Progenitor cell of endocrine pancreas (in vitro differentiated cells): ENCODE measurements at places on chromosomes 1 and 21. TPM values are rescaled to one million over a fixed set of nuclear protein-coding genes. Genes with fewer than 3 reads are reported as not detected.

GRCh38 chr21:44496564-44497550 lies 41.5 kb downstream of the LRRC3 start:
- H3K27me3 ChIP-seq, result no peaks in the 10 kb centered on the region
- no peak overlapping the region for H3K4me3 ChIP-seq
- DNase-seq, result no peak
- peaks cover 18% of the 10 kb centered on the region for H3K4me1 ChIP-seq

DNA sequence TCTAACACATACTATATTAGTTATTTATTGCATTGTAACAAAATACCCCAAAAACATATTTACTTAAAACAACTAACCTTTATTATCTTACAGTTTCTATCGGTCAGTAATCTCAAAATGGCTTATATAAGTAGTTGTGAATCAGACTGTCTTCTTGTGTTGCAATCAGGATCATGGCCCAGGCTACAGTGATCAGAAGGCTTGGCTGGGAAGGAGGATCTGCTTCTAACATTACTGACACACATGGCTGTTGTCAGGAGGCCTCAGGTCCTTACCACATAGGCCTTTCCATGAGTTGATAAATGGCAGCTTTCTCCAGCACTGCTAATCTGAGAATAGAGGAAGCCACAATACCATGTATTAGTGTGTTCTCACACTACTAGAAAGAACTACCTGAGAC lies 33.7 kb downstream of the CFH start:
- H3K4me3 ChIP-seq, result no peak overlapping the region
- H3K4me1 ChIP-seq, result no peaks in the 10 kb centered on the region
- H3K27ac ChIP-seq, result no peak overlapping the region
- no peaks in the 10 kb centered on the region for H3K27me3 ChIP-seq
- no peak for DNase-seq

DNA sequence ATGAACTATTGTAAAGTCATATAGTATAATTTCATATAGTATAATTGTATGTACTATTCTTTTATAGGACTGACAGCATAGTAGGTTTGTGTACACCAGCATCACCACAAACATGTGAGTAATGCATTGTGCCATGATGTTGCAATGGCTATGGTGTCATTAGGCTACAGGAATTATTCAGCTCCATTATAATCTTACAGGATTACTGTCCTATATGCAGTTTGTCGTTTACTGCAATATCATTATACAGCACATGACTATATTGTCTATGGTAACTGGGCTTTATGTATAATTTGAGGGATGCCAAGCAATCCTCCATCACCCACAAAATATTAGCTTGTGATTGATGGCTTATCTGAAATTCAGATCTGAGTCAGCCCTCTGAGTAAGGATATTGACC lies 54.2 kb upstream of the PBX1 start:
- peaks cover 3% of the 10 kb centered on the region for H3K36me3 ChIP-seq
- H3K4me3 ChIP-seq, result no peak overlapping the region
- no peak overlapping the region for H3K27ac ChIP-seq
- no peak for DNase-seq

DNA sequence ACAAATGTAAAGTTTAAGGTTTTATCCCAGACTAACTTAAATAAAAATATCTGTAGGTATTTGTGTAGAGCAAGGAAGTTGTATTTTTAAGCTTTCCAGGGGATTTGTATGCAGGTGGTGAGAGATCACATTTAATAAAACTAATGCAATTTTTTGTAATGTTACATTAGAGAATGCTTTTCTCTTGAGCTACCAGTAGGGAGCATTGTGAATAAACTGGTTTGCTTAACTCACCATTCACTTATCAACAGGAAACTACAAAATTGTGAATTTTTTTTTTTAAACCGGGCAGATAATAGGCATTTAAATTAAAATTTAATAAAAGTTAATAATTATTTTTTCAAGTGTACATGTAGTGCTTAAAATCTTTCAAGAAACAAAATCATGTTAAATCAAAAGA lies 78.6 kb downstream of the IVNS1ABP start:
- H3K27me3 ChIP-seq, result no peaks in the 10 kb centered on the region
- H3K36me3 ChIP-seq, result peaks cover 24% of the 10 kb centered on the region
- DNase-seq, result no peak
- no peak overlapping the region for H3K4me3 ChIP-seq
- peaks cover 2% of the 10 kb centered on the region for H3K4me1 ChIP-seq

GRCh38 chr1:65401612-65402011 lies 18.9 kb upstream of the LEPR start:
- H3K27me3 ChIP-seq, result no peaks in the 10 kb centered on the region
- H3K4me1 ChIP-seq, result peaks cover 3% of the 10 kb centered on the region
- no peak for DNase-seq
- peaks cover 6% of the 10 kb centered on the region for H3K36me3 ChIP-seq
- H3K27ac ChIP-seq, result no peak overlapping the region

GRCh38 chr1:186858923-186859322 lies 30.2 kb downstream of the PLA2G4A start:
- H3K4me1 ChIP-seq, result no peaks in the 10 kb centered on the region
- DNase-seq, result no peak
- H3K27ac ChIP-seq, result no peak overlapping the region
- no peaks in the 10 kb centered on the region for H3K27me3 ChIP-seq
- no peaks in the 10 kb centered on the region for H3K36me3 ChIP-seq
- no peak overlapping the region for H3K4me3 ChIP-seq

DNA sequence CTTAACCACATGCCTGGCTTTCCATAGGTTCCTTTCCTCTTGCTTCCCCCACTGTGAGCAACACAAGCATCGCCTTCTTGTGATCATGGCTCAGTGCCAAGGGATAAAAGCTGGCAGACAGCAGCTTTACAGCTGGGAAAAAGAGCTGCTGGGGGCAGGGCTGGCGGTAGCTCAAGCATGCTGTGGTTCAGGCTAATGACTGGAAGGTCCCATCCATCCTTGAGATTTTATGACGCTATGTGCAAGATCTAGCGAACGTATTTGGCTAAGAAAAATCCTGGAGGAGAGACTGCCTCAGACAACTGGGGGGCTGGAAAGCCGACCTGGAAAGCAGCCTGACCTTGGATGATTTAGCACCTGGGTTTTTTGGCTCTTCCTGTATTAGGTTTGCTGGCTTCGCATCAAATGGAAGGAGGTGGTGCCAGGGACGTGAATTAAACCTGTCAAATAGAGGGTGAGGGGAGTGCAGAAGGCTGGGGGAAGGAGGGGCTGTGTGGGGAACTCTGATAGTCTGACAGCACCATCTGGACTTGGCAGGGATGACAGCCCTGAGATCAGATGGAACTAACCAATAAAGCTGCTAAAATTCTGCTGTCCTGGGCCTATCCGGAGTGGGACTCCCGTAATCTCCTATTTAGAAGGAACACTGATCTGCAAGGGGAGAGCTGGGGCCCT lies 34.8 kb downstream of the ZMYND12 start:
- H3K36me3 ChIP-seq, result no peaks in the 10 kb centered on the region
- H3K27me3 ChIP-seq, result peaks cover 5% of the 10 kb centered on the region
- H3K27ac ChIP-seq, result no peak overlapping the region
- peaks cover 1% of the 10 kb centered on the region for H3K4me1 ChIP-seq
- H3K4me3 ChIP-seq, result no peak overlapping the region

DNA sequence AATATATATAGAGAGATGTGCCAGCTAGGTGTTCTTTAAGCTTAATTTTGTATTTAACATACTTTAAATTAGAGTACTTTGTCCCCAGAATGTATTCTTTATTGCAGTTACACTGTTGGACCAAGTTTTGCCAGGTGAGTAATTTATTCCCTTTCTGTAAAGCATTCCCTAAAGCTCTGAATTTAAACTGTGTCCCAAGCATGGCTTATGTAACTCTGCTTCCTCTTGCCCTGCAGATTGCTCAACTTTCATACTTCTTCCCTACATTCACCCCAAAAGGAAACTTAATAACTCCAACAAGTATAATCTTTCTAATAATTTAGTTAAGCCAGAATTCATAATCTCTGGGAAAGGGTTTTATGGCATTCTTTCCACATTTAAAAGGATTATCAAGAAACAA lies 5.6 kb downstream of the LYPLAL1 start:
- no peak overlapping the region for H3K27ac ChIP-seq
- H3K36me3 ChIP-seq, result peaks cover 21% of the 10 kb centered on the region
- H3K27me3 ChIP-seq, result no peaks in the 10 kb centered on the region
- DNase-seq, result no peak
- H3K4me3 ChIP-seq, result no peak overlapping the region
- peaks cover 21% of the 10 kb centered on the region for H3K4me1 ChIP-seq

DNA sequence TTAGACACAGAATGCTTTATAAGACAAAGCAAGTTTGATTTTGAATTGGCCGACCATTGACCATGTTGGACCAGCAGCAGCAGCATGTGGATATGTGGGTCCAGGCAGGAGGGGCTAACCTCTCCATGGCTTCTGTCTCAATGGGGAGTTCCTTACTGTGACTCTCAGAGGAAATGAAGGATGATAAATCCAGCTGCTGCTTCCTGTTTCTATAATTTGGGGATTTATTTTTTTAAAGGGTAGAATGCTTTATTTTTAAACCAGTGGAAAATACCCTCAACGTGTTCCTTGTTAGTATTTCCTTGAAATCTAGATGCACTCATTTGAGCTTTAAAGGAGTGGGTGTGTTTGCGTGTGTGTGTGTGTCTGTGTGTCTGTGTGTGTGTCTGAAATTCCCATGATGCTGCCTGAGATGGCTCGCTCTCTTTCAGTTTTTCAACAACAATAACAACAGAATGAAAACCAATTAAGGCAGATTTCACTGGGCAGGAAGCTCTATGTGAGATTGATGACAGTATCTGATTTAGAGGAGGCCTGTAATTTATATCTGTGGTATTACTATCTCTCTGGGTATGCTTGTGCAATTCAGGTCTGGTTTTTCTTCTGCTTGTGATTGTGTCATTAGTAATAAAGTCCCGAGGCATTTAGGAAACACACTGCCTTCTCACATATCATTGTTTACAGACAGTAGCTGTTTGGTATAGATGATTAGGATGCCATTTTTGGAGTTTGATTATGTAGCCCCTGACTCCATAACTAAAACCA lies 86.1 kb upstream of the ZNF326 start:
- no peak overlapping the region for H3K4me3 ChIP-seq
- peak overlapping the region; percentile 23 for H3K27ac ChIP-seq
- DNase-seq, result no peak
- no peaks in the 10 kb centered on the region for H3K36me3 ChIP-seq

GRCh38 chr1:110743397-110743796 lies 68.7 kb upstream of the KCNA3 start:
- no peaks in the 10 kb centered on the region for H3K36me3 ChIP-seq
- DNase-seq, result no peak
- peaks cover 22% of the 10 kb centered on the region for H3K27me3 ChIP-seq
- H3K4me1 ChIP-seq, result no peaks in the 10 kb centered on the region
- no peak overlapping the region for H3K27ac ChIP-seq

- DNase-seq, result peak; percentile 63
- H3K27me3 ChIP-seq, result no peaks in the 10 kb centered on the region
- H3K36me3 ChIP-seq, result no peaks in the 10 kb centered on the region
- peaks cover 2% of the 10 kb centered on the region for H3K4me1 ChIP-seq
Measured at GRCh38 chr1:16082283-16083038, 9.0 kb upstream of the FAM131C start.

VCAM1 gene
- 0.31 TPM in 1 of 2 replicates, not detected in the other for total RNA-seq

TMPRSS15 gene
- not detected in 2 replicates for total RNA-seq

NES gene
- total RNA-seq, result 33.9 and 39.2 TPM in 2 replicates

ANGPTL3 gene
- total RNA-seq, result 0.48 TPM in 1 of 2 replicates, not detected in the other

PIK3CD gene
- total RNA-seq, result 13.7 and 15.7 TPM in 2 replicates

CYP4A11 gene
- not detected in 2 replicates for total RNA-seq

SERINC2 gene
- 58.8 and 65.7 TPM in 2 replicates for total RNA-seq

DNALI1 gene
- total RNA-seq, result 72.1 and 75.4 TPM in 2 replicates

ALX3 gene
- 2.8 and 3.7 TPM in 2 replicates for total RNA-seq

CCDC185 gene
- not detected in 2 replicates for total RNA-seq
